Left kidney (tissue), 8 donors: ENCODE measurements at places on chromosomes 12 and 14.

GRCh38 chr12:131061041-131061806 lies 107.5 kb downstream of the ADGRD1 start:
- no peak for DNase-seq

DNA sequence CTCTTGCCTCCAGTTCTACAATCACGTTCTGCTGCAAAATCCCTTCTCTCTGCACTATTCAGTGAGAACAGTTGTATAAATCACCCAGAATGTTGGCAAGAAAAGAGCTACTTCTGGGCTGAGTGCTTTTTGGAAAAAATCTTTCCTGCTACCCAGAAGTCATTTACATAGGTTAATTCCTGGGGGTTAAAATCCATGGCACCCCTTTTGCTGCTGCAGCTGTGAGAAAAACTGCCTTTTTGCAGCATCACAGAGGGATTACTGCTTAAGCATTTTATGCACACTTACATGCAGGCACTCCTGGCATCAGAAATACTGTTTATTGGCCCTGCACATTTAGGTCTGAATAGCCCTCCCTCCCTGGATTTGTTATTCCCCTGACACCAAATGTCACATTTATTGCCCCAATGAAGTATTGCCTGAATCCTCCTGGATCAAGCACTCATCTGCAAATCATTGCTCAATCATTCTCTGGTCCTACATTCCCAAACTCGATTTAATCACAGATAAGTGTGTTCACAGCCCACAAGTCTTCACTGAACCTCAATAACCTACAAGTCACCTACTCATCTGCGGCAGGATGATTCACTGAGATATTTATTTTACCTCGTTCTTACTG lies 43.1 kb upstream of the CCDC196 start:
- no peak for DNase-seq

GRCh38 chr12:80954857-80955520 lies 17.3 kb upstream of the LIN7A start:
- no peak for DNase-seq

GRCh38 chr12:49461221-49461620 lies 77.6 kb upstream of the KCNH3 start:
- no peak for DNase-seq

DNA sequence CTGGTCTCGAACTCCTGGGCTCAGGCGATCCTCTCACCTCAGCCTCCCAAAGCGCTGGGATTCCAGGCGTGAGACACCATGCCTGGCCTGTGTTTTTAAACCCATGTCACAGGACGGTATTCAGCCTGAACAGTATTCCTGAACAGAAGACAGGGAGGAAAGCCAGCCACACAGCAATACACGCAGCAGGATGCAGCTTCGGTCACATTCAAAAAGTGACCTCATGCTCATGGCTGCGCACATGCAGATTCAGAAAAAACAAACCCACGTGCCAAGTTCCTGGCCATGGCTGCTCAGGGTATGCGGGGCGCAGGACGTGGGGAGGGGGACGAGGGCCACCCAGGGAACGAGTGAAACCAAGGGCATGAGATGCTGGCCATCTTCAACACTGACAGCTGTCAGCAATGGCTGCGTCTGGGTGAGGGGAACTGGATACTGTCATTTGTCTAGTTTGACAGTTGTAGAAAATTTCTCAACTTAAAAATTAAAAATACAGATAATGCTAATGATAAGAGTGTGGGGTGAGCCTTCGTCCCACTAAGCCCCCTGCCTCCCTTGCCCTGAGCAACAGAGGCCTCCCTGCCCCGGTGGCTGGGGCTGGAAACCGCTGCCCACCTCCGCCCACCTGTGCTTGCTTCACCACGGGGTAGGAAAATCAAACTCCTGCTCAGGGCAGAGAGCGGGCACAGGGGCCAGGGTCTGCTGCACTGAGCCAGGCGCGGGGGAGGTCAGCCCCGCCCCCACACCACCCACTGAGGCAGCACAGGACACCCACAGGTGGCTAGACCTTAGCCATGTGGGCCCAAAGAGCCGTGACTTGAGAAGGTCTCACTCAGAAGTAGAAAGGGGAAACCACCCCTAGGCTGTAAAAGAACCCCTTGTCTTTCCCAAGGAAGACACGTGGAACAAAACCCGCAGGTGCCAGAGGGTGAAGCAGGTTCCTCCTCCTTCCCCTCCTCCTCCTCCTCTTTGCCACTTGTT lies 84.2 kb downstream of the SCARB1 start:
- no peak for DNase-seq

- no peak for DNase-seq
Measured at GRCh38 chr14:106556665-106557289, 1030.4 kb downstream of the TMEM121 start.

- DNase-seq = no peak
Measured at GRCh38 chr14:52776816-52777215, 14.6 kb downstream of the GNPNAT1 start.

DNA sequence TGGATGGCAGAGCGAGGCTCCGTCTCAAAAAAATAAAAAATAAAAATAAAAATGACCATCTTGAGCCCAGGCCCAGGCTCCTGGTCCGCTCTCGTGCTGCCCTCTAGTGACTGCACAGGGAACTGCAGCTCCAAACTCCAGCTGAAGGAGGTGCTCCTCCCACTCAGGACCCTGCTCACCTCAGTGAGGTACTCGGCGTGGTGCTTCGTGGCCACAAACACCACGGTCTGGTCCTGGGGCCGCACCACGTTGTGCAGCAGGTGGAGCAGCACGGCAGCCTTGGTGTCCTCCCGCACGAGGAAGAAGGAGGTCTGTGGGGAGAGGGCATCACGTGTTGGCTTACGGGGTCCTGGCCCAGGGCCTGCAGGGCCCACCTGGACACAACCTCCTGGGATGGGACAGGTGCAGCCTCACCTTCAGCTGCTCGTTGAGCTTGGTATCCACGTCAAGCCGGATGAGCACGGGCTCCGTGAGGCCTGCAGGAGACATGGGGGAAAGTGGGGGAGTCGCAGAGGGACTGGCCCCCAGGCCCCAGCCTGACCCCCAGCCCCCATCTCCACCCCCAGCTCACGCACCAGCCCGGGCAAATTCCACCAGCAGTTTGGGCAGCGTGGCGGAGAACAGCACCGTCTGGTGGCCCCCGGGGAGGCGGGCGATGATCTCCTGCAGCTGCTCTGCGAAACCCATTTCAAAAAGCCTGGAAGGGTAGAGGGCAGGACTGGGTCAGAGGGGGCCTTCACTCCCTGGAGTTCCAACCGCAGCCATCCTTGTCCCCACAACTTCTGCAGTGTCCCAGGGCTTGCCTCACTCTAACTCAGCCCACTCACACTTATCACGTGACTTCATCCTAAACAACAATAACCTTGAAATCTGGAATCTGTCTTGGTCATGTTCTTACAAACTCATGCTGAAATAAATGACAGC lies 10.6 kb downstream of the DDX54 start:
- DNase-seq = peak; percentile 57

DNA sequence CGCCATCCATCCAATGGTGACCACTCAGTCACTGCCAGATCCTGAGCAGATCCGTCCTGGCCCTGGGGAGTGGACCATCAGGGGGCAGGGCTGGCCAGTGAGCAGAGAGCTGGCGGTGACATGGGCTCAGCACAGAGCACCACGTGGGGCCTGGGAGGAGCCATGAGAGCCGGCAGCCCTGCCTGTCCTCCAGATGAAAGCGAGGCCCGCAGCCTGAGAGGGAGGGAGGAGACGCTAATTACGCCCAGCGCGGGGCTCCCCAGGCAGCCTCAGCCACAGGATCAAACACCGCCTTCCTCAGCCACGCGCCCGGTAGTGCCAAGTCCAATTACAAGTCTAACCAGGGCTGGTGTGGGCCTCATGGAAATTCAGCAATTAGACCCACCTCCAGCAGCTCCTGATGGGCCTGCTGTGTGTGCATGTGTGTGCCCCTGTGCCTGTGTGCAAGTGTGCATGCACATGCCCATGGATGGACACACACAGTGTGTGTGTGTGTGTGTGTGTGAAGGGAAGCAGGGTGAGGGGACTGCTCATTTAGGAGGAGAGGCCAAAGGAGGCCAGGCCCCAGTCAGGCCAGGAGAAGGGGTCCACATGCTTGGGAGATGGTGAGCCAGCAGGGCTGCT lies 68.0 kb downstream of the KIF26A start:
- no peak for DNase-seq

DNA sequence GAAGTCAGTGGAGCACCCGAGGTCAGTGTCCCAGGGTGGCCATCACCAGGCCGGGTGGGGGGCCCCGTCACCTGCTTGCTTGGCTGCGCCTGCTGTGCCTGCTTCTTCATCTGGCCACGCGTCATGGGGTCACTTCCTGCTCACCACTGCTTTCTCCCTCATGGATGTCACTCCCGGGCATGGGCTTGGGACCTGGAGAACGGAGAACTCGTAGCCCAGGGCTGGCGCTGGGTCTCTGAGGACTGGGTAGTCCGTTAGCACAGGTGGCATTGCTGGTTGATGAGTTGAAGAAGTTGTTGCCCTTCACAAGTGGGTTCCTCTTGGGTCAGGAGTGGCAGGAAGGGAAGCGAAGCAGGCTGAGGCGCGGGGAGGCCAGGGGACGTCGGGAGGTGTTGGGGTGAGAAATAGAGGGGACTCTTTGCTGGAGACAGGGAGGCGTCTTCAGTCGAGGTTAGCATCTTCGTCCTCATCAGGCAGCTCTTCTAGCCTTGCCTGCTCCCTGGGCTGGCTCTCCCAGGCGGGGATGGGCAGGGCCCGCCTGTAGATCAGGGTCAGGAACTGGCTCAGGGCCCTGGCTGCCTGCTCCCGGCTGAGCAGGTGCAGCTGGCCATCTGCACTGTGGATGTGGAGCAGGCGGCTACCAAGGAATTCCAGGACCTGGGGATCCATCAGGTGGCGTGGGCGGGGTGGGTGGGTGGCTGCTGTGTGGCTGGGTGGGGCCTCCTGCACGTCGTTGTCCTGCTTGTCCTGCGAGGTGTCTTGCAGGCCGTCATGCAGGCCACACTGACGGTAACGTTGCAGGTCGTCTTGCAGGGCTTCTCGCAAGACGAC lies 23.0 kb downstream of the RTL1 start:
- DNase-seq = no peak
